Naive thymus-derived CD8-positive, alpha-beta T cell (primary cell): ENCODE measurements at places on chromosomes 1 and 21. TPM values are rescaled to one million over a fixed set of nuclear protein-coding genes. Genes with fewer than 3 reads are reported as not detected.

DNA sequence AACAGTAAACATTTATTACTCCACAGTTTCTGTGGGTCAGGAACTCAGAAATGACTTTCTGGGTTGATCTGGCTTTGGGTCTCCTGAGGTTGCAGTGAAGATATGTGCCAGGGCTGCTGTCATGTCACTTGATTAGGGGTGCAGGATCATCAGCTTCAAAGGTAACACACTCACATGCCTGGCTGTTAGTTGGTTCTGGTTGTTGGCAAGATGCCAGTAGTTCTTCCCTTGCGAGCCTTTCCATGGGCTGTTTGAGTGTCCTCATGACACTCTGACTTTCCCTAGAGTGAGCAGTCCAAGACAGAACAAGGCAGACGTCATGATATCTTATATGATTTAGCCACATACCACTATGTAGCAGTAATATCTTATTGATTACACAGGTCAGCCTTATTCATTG lies 1.8 kb downstream of the SWT1 start:
- DNase-seq = no peak

DNA sequence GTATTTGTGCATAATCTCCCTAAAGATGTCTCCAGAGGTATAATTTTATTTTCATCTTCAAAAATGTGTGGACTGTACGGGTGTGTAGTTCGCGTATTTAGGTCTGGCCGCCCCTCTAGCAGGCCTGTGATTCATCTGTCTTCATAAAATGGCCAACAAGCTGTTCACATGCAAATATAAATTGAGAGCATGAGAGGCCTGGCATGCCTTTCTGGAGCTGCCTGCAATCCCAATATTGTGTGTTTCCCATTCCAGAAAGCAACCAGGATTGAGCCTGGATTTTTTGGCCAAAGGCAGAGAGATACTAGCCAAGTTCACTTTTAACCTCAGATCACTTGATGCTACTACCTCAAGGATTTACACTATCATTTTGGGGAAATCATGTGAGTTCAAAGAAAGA lies 197.2 kb downstream of the NFIA start:
- no peak for DNase-seq

DNA sequence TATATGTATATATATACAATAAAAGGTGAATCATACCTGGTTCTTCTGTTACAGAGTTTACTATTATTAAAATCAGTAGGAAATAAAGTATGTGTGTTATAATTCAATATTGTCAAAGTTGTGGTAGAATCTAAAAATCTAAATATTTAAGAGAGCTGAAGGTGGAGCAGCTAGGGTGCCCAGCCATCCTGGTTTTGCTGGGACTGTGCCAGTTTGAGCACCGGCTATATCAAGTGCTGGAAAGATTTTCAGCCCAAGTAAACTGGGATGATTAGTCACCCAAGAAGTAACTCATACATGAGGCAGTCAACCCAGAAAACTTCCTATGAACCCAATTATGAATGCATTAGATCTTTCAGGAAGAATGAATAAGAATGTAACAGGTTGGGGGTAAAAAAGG lies 16.9 kb upstream of the KRTAP19-5 start:
- no peak for DNase-seq

DNA sequence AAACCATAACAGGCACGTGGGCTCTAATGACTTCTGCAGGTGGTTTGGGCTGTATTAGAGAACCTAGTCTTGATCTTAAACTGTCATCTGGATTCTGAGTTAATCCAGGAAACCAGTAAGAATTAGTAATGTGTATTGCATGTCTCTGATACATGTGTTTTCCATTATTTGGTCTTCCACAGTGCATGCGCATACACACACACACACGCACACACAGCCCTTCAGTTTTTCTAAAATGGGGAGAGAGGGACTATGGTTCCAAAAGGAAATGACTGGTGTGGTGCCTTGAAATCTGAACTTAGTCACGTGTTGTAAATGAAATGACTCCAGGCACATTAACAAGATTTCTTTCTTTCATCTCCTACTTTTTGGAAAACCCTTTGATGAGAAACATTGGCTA lies 67.6 kb downstream of the OLFML2B start:
- no peak for DNase-seq

- DNase-seq = no peak
Observed at GRCh38 chr1:114770989-114771388, 9.5 kb downstream of the SIKE1 start.

GRCh38 chr1:246210756-246211155 lies 296.3 kb downstream of the SMYD3 start:
- DNase-seq = no peak

DNA sequence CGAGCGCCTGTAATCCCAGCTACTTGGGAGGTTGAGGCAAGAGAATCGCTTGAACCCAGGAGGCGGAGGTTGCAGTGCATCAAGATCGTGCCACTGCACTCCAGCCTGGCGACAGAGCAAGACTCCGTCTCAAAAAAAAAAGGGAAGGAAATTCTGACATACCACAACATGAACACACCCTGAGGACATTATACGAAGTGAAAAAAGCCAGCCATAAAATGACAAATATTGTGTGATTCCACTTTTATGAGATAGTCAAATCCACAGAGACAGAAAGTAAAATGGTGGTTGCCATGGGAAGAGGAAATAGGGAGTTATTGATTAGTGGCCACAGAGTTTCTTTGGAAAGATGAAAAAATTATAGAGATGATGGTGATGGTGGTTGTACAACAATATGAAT lies 41.7 kb downstream of the EVI5 start:
- DNase-seq = no peak

DNA sequence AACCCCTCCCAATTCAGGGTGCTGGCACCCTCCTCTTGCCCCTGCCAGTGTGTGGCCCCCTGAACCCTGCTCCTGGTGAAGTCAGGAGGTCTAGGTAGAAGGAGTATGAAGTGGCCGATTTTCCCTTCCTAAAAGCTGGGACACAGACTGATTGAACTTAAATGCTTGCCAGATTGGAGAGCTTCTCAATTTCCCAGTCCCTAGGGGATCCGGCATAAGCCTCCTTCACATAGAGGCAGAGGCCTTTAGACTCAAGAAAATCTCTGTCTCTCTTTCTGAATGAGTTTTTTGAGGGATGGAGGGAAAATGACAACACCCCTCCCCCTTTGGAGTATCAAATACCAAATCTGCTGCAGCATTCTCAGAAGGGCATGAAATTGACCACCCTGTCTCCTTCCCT lies 51.5 kb downstream of the SYT2 start:
- no peak for DNase-seq

GRCh38 chr1:191346381-191346780 lies 811.9 kb upstream of the RGS18 start:
- DNase-seq = no peak

- peak; percentile 50 for DNase-seq
Observed at GRCh38 chr1:222464841-222465210, 83.1 kb downstream of the HHIPL2 start.

DNA sequence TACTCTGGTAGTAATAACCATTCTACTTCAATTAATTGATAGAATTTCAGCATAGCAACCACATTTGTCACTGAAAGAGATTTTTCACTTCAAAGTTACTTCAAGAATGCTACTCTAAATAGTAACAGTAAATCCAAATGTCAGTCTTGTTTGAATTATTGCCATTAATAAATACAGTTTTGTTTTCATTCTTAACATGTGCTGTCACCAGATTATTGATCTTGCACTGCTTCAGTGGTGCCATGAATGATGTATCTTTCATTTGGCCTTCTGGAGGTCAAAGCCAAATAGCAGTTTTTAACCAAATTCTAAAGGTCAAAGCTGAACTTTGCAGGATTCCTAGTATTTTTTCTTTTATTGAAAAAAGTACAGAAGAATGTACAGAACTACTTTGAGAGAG lies 199.5 kb downstream of the PATJ start:
- no peak for DNase-seq

DNA sequence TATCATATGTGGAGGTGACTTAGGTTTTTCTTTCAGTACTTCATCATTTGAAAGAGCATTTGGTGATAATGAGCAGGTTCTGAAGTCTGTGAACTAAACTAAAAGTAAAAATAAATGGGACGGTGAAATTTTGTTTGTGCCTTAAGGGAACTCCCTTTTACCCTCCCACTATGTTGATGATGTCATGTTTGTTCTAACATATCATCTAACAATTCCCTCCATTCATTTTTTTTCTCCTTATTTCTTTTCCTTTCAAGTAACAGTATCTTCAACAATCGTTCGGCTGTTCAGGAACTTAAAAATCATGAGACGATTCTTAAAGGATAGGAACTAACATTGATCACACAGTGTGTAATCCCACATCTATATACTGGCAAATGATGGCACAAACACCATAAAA lies 30.0 kb upstream of the IRF2BP2 start:
- no peak for DNase-seq

- DNase-seq = no peak
Observed at GRCh38 chr21:15164678-15165303, 100.0 kb upstream of the NRIP1 start.

GRCh38 chr1:201570886-201571624 lies 32.1 kb downstream of the NAV1 start:
- no peak for DNase-seq

GRCh38 chr1:200741551-200742207 lies 3.0 kb downstream of the CAMSAP2 start:
- no peak for DNase-seq

GRCh38 chr1:230215031-230215430 lies 148.0 kb downstream of the GALNT2 start:
- no peak for DNase-seq

DNA sequence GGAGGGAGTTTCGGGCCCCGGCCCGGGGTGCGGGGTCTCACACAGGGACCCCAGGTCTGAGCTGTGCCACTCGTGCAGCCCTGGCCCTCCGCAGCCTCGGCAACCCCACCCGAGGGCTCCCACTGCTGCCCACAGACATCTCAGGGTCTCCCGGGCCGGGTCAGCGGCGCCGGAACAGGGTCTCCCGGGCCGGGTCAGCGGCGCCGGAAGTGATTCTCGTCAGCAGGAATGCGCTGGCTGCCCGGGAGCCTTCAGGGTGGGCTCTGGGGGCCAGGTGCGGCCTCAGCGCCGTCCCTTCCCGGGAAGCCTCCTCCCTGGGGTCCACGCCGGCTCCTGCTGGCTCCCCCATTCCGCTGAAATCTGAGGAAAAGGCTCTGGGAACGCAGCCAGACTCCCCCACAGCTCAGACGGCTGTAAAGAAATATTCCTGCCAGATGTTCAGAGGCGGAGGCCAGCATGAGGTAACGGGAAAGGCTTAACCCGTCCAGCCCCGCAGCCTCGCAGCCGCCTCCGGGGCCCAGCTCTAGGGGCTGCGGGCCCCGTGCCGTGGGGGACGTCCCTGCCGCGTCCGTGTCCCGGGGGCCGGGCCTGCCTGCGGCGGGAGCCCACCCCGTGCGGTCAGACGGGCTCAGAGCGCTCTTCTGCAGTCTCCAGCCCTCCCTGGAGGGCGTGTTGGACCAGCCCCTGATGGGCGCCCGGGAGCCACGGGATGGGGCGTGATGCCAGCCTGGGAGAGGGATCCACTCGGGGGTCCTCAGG lies 8.7 kb upstream of the COL6A1 start:
- no peak for DNase-seq

Gene PADI1
- not detected for total RNA-seq

Gene TMOD4
- total RNA-seq = 2.0 TPM

Gene RGSL1
- not detected for total RNA-seq
